ENCODE measurements at places on chromosomes 6 and 20. TPM values are rescaled to one million over a fixed set of nuclear protein-coding genes. Genes with fewer than 3 reads are reported as not detected.

Gene SUPT3H
- total RNA-seq: 3.9 TPM

Gene GUCA1A
- total RNA-seq: not detected

Gene CST4
- not detected for total RNA-seq

Gene OR2H2
- not detected for total RNA-seq

Gene HSD17B8
- total RNA-seq: 11.5 TPM

Gene TCF15
- not detected for total RNA-seq

Gene TNNC2
- total RNA-seq: not detected

Gene TINAG
- not detected for total RNA-seq

Gene HLA-DRB5
- total RNA-seq: not detected

Gene RAD21L1
- not detected for total RNA-seq

Gene DACT2
- 0.14 TPM for total RNA-seq

Gene ZNF341
- 2.6 TPM for total RNA-seq

Gene PNLDC1
- 0.10 TPM for total RNA-seq

Gene FRMD1
- 0.08 TPM for total RNA-seq

Gene RNF144B
- 0.41 TPM for total RNA-seq

Gene DEFB128
- total RNA-seq: not detected

Gene TRIM31
- 1.3 TPM for total RNA-seq

Gene EYA4
- 8.3 TPM for total RNA-seq

Gene SLC22A16
- not detected for total RNA-seq

Gene EDN1
- total RNA-seq: 37.9 TPM

Gene RNF5
- total RNA-seq: 45.6 TPM

Gene VSX1
- 0.79 TPM for total RNA-seq

Gene SNAP25
- 15.4 TPM for total RNA-seq

Gene TAGAP
- not detected for total RNA-seq

Gene LTV1
- 34.6 TPM for total RNA-seq

Gene ANKEF1
- total RNA-seq: 6.0 TPM

Gene CST2
- total RNA-seq: 0.27 TPM

Gene SRMS
- total RNA-seq: 0.16 TPM

Gene RUNX2
- total RNA-seq: 1.2 TPM

Gene ZNF133
- total RNA-seq: 15.1 TPM

Gene CLIC5
- not detected for total RNA-seq

Gene GTSF1L
- total RNA-seq: not detected

Gene SLC22A2
- 0.15 TPM for total RNA-seq

Gene TP53TG5
- not detected for total RNA-seq

Gene GNMT
- total RNA-seq: not detected

Gene TENT5A
- 0.68 TPM for total RNA-seq

Gene ULBP2
- 2.9 TPM for total RNA-seq

Gene WASF1
- 10.0 TPM for total RNA-seq

Gene MTHFD1L
- total RNA-seq: 44.0 TPM

Gene LPIN3
- total RNA-seq: 14.3 TPM

All from A549 treated with Mapracorat at 1 μM for 4 hours (cell line).